ENCODE measurements at places on chromosomes 1 and 21.

GRCh38 chr1:228083871-228084278 lies 1.4 kb downstream of the ARF1 start:
- DNase-seq = no peak

GRCh38 chr1:147185432-147185831 lies 13.2 kb upstream of the PRKAB2 start:
- no peak for DNase-seq

DNA sequence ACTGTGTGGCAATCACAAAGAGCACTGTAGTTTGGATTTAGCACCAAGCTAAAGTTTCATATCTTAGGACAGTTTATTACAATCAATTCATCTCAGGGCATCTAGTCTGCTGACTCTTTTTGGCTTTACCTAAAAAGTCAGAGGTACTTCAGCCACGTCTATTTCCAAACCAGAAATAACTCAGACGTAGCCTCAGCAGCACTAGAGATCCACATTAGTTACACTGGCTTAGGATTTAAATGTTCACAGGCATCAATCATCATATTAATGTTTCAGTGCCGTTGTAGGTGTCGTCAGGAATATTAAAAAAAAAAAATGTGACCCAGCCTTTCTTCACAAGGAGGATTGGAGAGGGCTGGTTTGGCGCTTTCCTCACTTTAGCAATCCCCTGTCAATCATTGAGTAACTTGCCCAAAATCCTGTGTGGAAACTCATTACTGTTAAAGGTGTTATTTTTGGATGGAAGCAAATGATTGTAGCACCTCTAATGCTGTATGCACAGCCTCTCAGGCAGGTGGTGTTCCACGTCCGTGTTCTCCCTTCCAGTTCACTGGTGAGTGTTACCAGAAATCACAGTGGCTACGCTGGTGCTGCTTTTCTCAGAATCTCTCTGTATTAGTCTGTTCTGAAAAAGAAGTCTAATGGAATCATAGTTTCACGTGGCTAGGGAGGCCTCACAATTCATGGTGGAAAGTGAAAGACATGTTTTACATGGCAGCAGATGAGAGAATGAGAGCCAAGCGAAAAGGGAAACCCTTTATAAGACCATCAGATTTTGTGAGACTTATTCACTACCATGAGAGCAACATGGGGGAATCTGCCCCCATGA lies 45.4 kb downstream of the NEK7 start:
- no peak for DNase-seq

GRCh38 chr1:161192476-161193465 lies 6.1 kb downstream of the ADAMTS4 start:
- DNase-seq = peak; percentile 44

GRCh38 chr21:43983390-43983789 lies 28.7 kb upstream of the TRAPPC10 start:
- no peak for DNase-seq

GRCh38 chr1:245153552-245154428 lies 995 bp upstream of the KIF26B start:
- no peak for DNase-seq

- no peak for DNase-seq
Measured at GRCh38 chr1:17403081-17403480, 31.1 kb downstream of the PADI6 start.

DNA sequence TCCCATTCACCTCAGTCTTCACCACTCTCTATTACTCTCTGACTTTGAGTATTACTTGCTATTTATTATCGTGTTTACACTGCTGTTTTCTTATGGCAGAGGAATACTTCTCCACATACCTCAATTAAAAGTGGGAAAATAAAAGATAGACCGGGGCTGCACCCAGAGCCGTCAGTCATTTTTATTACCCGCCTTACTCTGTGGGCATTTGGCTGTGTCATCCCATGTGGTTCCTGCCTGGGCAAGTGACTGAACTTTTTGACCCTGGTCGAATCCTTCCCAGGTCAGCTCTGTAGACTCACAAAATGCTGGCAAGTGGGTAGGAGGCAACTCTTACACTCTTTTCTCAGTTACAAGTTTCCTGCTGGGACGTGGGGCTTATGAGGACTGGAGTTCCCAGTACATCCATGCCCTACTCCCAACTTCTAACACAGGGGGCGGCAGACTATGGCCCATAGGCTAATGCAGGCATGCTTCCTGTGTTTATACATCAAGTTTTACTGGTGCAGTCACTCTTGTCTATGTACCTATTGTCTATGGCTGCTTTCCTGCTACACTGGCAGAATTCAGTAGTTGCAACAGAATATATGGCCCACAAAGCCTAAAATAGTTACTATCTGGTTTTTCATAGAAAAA lies 69.5 kb upstream of the KCND3 start:
- DNase-seq = no peak

- no peak for DNase-seq
Measured at GRCh38 chr1:12616709-12617373, 1.2 kb downstream of the DHRS3 start.

DNA sequence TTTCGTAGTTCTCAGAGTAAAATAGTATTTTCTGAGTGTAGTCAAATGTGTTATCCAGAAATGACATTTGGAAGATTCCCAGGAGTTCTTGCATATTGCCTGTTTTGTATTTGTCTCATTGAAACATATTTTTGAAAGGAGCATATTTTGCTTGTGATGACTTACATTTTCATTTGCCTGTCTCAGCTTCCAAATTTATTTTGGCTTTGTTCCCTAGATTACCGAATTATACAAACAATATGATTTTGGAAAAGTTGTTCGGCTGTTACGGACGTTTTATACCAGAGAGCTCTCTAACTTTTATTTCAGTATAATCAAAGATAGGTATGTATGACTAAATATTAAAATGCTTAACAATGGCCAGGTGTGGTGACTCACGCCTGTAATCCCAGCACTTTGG lies 46.0 kb downstream of the IARS2 start:
- DNase-seq = no peak

All from stimulated activated CD4-positive, alpha-beta T cell treated with anti-CD3 and anti-CD28 coated beads, TNF-alpha, amount 100 ng/mL, for 1 hour (primary cell).